ENCODE measurements at places on chromosomes 7 and 10.
A peak's percentile ranks its signal among the peaks of the same experiment; 100 is the strongest.

GRCh38 chr7:117231047-117231359 lies 91.9 kb downstream of the WNT2 start:
- no peak for DNase-seq

GRCh38 chr10:21969326-21970287 lies 33.9 kb downstream of the DNAJC1 start:
- DNase-seq: peak; percentile 73

DNA sequence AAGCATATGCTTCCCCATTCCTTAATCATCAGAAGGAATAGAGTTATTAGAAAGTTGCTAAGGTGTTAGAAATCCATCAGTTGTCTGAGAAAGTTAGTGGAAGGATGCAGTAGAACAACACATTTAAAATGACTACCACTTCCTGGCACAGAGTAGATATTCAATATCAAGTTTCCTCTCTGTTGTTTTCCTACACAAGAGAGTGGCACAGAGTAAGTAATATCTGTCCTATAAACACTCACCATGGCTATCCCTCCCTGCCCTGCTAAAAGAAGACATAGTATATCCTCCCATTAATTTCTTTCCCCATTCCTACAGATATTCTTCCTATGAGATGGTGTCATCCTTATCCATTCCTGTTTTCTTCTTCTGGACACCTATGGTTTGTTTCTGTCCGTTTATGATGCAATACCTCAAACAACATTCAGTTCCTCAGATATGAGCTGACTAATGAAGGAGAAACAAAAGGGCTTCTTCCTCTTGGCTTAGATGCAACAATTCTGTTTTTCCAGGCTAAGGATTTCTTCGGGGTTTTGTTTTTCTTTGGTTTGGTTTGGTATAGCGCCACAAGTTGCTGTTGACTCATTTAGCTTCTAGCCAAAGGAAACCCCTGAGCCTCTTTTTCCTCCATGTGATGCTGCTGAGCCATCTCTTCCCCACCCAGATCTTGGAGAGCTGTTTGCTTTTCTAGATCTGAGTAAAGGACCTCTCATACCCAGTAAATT lies 32.9 kb upstream of the BPGM start:
- DNase-seq: peak; percentile 99

GRCh38 chr7:91435381-91436059 lies 171.3 kb downstream of the FZD1 start:
- DNase-seq: peak; percentile 23

GRCh38 chr7:9608560-9608959 lies 1175.2 kb downstream of the NXPH1 start:
- DNase-seq: no peak

GRCh38 chr7:3953946-3954345 lies 652.9 kb downstream of the SDK1 start:
- DNase-seq: no peak

- DNase-seq: peak; percentile 36
Observed at GRCh38 chr7:91953618-91954017, 13.0 kb downstream of the AKAP9 start.

GRCh38 chr10:99531696-99532593 lies 797 bp upstream of the NKX2-3 start:
- DNase-seq: no peak

- no peak for DNase-seq
Observed at GRCh38 chr7:55515569-55516279, 56.6 kb downstream of the VOPP1 start.

DNA sequence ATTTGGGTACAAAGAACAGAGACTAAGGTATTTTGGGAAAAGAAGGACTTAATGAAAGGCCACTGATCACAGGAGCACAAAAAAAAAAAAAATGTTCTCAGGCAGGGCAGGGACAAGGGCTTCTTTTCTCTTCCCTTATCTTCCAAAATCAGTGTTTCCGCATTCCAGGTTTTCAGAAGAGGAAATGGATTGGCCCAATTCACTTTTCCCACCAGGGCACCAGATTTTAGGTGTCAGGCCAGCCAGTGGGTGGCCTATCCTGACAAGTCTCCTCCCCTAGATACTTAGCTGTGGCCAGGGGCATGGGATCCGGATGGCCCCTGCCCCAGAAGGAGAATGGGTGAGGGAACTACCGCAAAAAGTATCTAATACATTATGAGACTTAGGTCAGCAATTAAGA lies 88.9 kb upstream of the WAC start:
- DNase-seq: no peak

GRCh38 chr10:24993237-24993958 lies 22.6 kb downstream of the ENKUR start:
- no peak for DNase-seq

DNA sequence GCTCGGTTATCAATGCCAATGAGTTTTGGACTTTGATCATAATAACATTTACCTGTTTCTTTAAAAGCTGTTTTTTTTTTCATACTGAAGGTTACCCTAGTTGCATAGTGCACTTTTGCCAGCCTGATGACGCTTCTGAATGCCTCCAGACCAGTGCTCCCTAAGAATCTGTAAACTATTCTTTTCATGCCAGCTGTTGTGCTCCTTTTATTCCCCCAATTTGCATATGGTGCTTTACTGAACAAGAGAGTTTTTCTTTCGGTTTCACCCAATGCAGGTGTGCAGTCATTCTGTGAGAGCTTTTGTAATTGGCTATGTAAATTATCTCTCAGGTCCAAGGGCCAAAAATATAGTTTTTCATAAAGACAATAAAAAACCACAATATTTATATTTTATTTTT lies 48.1 kb upstream of the GLCCI1 start:
- DNase-seq: no peak

DNA sequence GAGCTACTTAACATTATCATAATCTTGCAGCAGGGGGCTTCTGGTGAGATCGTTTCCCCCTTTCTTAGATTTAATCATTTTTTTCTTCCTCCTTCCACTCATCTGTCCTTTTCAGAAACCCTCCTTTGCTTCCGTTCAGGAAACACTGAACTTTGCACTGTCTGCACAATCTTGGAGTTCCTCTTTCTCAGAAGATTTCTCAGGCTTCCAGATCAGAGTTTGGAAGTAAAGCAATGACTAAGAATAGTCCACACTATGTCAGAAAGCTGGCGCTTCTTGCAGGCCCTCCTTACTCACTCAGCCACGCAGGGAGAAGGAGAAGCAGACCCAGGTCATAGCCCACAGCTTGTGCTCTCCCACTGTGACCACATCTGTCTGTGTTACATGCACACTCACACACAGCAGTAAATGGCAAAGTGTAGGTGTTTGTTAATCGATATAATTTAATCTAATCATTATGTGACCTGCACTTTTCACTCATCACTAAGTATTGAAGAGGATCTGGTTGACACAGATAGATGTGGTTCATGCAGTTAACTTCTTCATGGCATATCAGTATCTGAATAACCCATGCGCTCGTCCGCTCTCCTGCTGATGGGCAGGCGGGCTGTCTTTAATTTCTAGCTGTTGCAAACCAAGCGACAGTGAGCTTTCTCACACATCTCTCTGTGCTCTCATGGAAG lies 30.2 kb downstream of the ALOX5 start:
- DNase-seq: no peak

DNA sequence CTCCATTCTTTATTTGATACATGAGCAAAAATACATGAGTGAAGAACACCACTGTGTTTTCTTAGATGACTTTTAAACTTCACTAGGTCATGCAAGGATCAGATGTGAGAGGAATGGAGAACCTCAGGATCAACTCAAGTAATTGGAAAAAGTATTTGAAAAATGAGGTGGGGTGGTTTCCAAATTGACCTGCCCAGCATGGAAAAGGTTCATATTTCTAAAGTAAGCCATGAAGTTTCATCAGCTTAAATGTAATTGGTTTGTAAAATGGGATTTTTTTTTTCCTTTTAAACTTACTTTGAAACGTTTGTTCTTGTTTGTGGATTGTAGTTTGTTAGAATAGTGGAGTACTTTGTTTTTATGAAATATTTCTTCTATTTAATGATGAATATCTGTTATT lies 134.8 kb downstream of the MLLT10 start:
- no peak for DNase-seq

GRCh38 chr10:127872011-127872761 lies 20.6 kb downstream of the CLRN3 start:
- DNase-seq: no peak

DNA sequence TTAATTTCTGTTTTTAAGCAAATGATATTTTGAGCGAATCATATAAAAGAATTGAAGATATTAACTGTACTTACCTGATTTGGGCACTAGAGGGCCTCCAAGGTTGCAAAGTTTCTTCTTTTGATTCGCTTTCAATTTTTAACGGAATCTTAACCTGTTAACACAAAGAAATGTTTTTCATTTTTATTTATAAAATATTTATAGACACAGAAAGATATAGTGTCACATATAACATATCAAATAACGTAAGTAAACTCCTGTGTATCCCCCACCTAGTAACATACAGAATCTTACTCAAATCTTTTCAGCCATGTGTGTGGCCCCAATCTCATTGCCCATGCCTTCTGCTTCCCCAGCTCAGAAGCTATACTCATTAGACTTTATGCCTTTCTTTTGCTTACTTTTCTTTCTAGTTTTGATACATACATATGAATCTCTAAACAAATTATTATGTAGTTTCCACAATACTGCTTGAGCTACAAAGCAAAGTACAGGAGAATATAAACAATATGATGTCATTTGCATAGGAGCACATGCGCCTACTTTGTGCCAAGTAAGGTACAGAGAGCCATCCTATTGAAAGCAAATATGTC lies 49.5 kb upstream of the ZPBP start:
- DNase-seq: peak; percentile 36

DNA sequence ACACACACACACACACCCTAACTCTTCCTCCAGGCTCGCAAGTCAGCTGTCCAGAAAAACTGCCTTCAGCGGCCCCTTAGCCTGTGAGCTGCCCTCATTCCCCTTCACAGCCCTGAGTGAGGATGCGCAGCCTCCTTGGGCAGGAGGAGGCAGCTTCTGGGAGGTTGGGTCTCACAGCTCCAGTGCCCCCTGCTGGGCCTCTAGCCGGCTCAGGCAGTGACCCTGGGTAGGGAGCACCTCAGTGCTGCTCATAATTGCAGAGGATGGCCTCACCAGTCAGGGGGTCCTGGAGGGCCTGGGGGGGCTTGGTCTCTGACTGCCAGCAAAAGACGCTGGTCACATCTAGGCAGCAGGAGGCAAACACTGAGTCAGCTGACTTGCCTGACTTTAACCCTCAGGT lies 43.7 kb downstream of the ZNF273 start:
- DNase-seq: peak; percentile 15

- no peak for DNase-seq
Observed at GRCh38 chr7:111027396-111027795, 63.5 kb upstream of the LRRN3 start.

- DNase-seq: no peak
Observed at GRCh38 chr7:132053871-132054270, 497.4 kb upstream of the PODXL start.

DNA sequence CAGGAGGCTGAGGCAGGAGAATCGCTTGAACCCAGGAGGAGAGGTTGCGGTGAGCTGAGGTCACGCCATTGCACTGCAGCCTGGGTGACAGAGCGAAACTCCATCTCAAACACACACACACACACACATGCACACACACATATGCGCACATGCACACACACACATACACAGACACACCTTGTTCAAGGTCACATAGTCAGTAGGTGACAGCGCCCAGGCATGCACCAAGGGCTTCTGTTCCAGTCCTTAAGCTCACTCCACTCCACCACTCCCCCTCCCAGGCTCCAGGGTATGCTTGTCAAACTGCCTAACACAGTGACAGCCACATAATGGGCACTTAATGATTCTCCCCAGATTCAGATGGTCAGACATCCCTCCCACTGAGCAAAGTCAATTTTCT lies 37.0 kb downstream of the KCNMA1 start:
- no peak for DNase-seq

DNA sequence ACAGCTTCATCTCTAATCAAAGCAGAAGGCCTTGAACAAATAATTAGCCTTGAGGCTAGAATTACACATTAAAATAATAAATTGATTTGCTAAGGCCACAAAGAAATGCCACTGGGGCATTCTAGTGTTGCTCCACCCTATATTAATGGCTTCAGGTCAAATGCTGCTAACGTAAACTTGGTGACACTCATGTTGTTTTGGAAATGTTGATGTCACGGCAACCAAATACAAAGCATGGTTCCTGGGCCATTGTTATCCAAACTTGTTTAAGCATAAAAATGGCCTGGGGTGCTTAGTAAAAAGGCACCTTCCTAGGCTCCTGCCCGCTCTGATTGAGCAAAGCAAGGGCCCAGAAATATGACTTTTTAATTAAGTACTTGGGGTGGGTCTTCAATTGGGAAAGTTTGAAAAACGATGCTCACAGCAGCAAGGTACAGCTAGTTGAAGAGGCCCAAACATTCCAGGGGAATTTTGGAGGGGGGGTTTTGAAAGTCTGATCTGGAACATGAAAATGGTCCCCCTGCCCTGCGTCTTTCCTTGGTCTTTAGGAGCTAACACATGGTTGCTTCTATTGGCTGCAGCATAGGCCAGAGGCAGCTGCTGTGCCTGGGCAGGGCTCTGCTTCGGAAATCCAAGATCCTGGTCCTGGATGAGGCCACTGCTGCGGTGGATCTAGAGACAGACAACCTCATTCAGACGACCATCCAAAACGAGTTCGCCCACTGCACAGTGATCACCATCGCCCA lies 67.8 kb downstream of the ABCC2 start:
- DNase-seq: no peak

- no peak for DNase-seq
Observed at GRCh38 chr10:1625731-1626130, 111.6 kb downstream of the ADARB2 start.

DNA sequence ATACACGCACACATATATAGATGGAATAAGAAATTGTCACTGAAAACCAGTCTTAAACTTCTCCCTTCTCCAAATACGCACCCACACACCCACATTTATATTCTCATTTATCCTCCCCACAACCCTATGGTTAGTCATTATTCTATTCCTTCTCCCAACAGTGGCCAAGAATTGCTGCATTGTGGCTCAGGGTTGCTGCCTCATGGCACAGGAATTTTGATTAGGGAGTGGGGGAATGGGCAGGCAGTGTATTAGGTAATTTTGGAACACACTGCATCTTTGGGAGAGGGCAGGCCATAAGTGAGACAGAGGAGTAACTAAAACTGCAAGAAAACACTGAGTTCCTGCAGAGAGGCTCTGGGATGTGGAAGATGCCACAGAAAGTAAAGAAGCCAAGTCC lies 35.7 kb downstream of the NAPEPLD start:
- peak; percentile 81 for DNase-seq

- no peak for DNase-seq
Observed at GRCh38 chr7:28310460-28310848, 101.9 kb upstream of the CREB5 start.

GRCh38 chr10:4058514-4059029 lies 273.6 kb upstream of the KLF6 start:
- DNase-seq: no peak
